ENCODE measurements at places on chromosomes 3 and 15.

- peak; percentile 52 for DNase-seq
These were observed 238.7 kb downstream of the ZPLD1 start for GRCh38 chr3:102673271-102674115.

DNA sequence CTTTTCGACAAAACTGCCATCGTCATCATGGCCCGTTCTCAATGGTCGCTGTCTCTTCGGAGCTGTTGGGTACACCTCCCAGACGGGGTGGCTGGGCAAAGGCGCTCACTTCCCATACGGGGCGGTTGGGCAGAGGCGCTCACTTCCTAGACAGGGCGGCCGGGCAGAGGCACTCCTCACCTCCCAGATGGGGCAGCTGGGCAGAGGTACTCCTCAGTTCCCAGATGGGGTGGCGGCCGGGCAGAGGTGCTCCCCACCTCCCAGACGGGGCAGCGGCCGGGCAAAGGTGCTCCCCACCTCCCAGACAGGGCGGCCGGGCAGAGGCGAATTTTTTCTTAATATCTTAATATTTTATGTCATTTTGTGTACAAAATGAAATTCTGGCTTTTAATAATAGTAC lies 44.5 kb downstream of the PARP14 start:
- no peak for DNase-seq

DNA sequence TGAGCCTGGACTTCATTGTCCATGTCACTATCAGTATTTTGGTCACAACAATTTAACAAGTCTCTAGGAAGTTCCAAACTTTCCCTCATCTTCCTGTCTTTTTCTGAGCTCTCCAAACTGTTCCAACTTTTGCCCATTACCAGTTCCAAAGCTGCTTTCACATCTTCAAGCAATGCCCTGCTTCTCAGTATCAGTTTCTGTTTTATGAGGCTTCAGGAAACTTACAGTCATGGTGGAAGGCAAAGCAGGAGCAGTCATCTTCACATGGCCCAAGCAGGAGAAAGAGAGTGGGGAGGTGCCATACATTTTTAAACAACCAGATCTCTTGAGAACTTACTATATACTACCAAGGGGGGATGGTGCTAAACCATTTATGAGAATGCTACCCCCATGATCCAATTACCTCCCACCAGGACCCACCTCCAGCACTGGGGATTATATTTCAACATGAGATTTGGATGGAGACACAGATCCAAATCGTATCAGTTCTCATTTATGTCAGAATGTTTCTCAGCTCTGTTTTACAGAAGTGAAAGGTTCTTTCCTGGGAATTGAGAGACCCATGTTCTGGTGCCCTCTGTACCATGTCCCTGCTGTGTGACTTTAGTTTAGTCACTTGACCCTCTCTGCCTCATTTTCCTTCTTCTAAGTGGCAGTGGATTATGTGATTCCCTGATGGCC lies 169.7 kb downstream of the PLCL2 start:
- no peak for DNase-seq

- DNase-seq, result peak; percentile 98
These were observed at the start of gene HSPBAP1 for GRCh38 chr3:122793568-122794416. HSPBAP1 (minus strand) TSS chr3:122793831; CDS start chr3:122793680, 151 bp downstream.

- no peak for DNase-seq
These were observed 17.8 kb downstream of the ACKR2 start for GRCh38 chr3:42827023-42827422.

DNA sequence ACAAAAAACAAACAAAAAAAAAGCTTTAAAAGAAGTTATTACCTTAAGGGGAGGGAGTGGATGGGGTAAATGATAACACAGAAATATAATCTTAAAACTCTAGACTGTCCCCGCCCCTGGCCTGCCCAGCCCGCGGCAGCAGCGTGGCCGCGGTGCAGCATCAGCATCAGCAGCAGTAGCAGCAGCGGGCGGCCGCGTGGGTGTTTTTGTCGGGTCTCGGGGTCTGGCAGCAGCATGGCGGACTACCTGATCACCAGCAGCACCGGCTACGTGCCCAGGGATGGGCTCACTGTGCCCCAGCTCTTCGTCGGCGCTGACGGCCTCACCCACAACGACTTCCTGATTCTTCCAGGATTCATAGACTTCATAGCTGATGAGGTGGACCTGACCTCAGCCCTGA lies 80.0 kb upstream of the ANKRD28 start:
- DNase-seq, result no peak

GRCh38 chr15:31273258-31273941 lies 53.2 kb upstream of the KLF13 start:
- no peak for DNase-seq

DNA sequence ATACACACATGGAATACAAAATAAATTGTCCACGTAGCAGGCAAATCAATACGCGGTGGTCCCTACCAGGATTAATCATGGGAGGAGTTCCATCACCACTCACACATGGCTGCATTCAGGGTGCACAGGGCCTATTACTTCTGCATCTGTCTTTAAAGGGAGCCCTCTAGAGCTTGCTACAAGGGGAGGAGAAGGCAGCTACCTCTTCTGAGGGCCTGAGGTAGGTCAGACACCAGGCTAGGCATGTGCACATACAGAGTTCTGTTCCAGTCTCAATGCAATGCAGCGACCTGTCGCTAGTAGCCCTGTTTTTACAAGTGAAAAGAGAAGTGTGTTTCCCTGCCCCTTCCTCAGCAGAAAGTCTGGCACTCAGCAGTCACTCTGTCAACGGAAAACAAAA lies 102.7 kb downstream of the ROBO2 start:
- DNase-seq, result no peak

DNA sequence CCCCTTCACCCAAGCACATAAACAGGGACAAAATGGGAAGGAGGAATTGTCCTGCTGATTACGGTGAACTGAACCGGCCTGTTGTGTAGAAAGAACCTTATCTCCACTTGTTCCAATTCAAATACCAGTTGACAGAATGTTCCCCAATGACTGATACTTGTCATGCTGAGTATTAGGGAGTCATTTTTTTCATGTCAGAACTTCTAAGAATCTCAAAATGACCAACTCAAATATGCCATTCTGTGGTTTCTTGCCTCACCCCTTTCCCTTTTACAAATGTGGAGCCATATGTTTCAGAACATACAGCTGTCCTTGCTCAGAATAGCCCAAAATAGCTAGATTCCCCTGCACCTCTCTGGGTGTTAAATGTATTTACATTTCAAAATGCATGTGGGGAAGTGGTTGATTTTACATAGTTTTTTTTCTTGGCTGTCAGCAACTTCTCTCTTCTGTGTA lies 405.9 kb upstream of the TBL1XR1 start:
- DNase-seq, result no peak

- peak; percentile 35 for DNase-seq
These were observed 717 bp downstream of the PXK start for GRCh38 chr3:58333206-58334012.

DNA sequence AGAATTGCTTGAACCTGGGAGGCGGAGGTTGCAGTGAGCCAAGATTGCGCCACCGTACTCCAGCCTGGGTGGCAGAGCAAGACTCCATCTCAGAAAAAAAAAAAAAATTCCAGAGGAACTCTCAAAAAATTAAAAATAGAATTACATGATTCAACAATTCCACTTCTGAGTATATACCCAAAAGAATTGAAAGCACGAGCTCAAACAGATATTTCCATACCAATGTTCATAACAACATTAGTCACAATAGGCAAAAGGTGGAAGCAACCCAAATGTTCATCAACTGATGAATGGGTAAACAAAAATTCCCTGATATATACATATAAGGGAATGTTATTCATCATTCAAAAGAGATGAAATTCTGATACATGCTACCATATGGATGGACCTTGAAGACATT lies 16.9 kb upstream of the MORF4L1 start:
- peak; percentile 24 for DNase-seq

GRCh38 chr3:27978440-27978839 lies 256.3 kb upstream of the EOMES start:
- DNase-seq, result peak; percentile 14

- peak; percentile 81 for DNase-seq
These were observed at the start of the genes LRRC34 and LRRIQ4 for GRCh38 chr3:169812332-169813235. LRRC34 (minus strand) TSS chr3:169812904; CDS start chr3:169812548, 356 bp downstream. LRRIQ4 (plus strand) TSS chr3:169812870; CDS start chr3:169821922, 9,052 bp downstream.

DNA sequence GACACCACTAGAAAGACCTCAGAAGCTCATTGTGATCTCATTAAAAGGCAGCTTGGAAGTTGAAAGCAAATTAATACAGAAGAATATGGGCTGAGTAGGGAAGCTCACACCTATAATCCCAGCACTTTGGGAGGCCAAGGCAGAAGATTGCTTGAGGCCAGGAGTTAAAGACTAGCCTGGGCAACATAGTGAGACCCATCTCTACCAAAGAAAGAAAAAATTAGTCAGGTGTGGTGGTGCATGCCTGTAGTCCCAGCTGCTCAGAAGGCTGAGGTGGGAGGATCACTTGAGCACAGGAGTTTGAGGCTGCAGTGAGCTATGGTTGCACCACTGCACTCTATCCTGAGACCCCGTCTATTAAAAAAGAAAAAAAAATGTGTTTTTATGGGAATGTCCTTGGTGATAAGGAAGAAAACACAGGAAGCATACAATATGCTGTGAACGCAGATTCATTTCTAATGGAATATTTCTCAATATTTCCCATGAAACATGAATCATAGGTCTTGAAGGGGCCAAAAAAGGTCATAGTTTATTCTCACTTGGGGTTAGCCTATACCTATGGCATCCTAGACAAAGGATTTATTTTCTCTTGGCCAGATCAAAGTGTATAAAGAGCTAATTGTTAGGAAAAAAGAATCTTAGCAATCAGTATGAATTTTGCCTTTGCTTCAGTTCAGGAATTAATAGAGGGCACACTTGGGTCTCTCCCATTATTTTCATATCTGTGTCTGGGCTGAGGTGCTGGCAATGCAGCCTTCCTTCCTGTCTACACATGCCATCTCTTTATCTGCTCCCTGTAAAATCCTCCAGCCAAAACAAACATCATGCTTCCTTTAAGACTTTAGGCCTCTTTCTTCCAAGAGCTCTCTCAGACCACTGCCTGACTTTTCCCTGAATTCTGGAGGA lies 98.2 kb downstream of the FNDC3B start:
- peak; percentile 56 for DNase-seq

GRCh38 chr3:45182915-45183871 lies 37.0 kb upstream of the CDCP1 start:
- peak; percentile 82 for DNase-seq

- peak; percentile 78 for DNase-seq
These were observed 509.0 kb upstream of the NECTIN3 start for GRCh38 chr3:110562621-110563020.

DNA sequence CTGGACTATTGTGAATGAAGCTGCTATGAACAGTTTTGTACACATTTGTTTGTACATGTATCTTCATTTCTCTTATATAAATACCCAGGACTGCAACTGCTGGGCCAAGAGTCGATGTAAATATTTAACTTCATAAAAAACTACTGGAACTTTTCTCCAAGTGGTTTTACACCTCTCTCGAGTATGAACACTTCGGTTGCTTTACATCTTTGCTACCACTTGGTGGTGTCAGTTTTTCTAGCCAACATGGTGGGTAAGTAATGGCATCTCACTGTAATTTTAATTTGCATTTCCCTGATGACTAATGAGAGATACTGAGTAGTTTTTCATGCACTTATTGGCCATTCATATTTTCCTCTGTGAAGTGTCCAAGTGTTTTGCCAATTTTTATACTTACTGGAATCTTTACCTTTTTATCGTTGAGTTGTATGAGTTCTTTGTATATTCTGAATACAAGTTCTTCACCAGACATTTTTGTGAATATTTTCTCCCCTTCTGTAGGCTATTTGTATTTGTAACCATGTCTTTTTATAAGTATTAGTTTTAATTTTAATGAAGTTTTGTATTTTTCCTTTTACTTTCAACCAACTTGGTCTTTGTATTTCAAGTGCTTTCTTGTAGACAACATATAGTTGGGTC lies 44.4 kb downstream of the PCOLCE2 start:
- DNase-seq, result peak; percentile 80

GRCh38 chr3:14950274-14950673 lies 2.9 kb downstream of the NR2C2 start:
- no peak for DNase-seq

GRCh38 chr3:45325676-45326075 lies 62.7 kb upstream of the LARS2 start:
- DNase-seq, result no peak

- no peak for DNase-seq
These were observed 1.8 kb upstream of the SRP14 start for GRCh38 chr15:40040770-40041169.

GRCh38 chr3:112446343-112446742 lies 52.9 kb downstream of the BTLA start:
- peak; percentile 37 for DNase-seq

DNA sequence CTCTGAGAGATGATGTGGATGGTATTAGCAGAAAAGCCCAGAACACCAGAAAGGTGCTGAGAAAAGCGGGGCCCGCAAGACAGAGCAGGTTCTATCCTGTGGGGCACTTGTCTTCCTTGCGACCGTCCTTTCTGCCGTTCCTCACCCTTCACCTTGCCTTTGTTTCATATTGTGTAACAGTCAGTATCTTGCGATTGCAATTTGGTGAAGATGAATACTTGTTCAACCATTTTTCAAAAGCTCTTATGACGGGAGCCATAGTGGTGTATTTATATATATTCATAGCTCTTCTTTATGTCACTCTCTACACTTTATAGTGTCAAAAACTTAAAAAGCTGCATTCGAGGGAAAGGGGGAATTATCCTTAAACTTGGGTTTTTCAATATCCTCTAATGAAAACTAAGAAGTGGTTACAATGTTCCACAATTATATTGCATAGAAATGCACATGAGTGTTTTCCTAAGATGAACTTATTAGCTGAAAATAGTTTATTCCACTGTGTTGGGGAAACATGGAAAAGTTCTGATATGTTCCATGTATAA lies 797 bp downstream of the MAP3K13 start:
- no peak for DNase-seq

- DNase-seq, result peak; percentile 99
These were observed 126.0 kb downstream of the MYLK start for GRCh38 chr3:123758081-123758564.

GRCh38 chr3:71724584-71725270 lies 475 bp downstream of the EIF4E3 start:
- no peak for DNase-seq

- no peak for DNase-seq
These were observed 51.6 kb downstream of the ABHD2 start for GRCh38 chr15:89139613-89140499.

- DNase-seq, result no peak
These were observed 119.9 kb upstream of the CADPS start for GRCh38 chr3:62995119-62995518.

DNA sequence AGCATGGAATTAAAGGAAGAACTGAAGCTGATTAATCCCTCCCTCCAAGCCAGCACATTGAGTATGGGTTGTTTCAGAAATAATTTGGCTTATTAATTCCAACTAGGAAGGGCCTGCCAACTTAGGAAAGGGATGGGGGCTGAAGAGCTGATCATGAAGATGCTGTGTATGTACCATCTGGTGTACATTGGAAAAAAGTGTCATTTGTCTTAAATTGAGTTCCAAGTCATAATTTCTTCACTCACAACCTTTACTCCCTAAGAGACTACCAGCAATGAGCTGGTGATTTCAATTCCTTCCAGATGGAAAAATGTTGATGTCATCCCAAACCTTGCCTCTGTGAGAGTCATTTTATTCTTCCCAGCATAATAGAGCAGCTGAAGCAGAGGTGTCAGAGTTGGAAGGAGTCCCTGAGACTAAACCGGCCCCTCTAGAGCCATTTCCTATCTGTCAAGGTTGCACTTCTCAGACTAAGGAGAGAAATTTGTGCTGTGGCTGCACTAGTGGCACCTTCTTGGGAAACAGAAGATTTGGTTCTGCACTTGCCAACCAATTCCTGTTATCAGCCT lies 79.4 kb downstream of the GTPBP8 start:
- DNase-seq, result no peak

- peak; percentile 68 for DNase-seq
These were observed 157.8 kb downstream of the TIGIT start for GRCh38 chr3:114451561-114452018.

- no peak for DNase-seq
These were observed 10.6 kb downstream of the GRM2 start for GRCh38 chr3:51717446-51717845.

GRCh38 chr15:40942878-40943277 lies 10.4 kb upstream of the CHAC1 start:
- no peak for DNase-seq
